ENCODE measurements at places on chromosomes 3 and 15.

- DNase-seq, result no peak
Measured at GRCh38 chr3:182862159-182862860, 69.0 kb downstream of the ATP11B start.

DNA sequence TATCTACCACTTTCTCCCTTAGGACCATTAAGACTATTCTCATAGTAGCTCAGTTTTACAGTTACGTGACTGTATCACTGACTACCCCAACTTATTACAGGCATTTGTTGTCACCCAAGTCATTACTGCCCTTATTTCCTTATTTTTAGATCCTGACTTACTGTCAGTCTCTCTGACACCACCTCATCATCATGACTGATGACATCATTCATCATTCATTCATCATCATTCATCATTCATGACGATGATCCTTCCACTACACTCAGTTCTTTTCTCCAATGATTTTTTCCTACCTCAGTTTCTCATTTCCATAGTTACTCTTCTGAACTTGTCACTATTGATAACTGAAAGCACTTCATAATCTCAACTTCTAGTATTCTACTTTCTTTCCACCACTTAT, 83.8 kb downstream of the ADAM10 start:
- DNase-seq, result no peak

DNA sequence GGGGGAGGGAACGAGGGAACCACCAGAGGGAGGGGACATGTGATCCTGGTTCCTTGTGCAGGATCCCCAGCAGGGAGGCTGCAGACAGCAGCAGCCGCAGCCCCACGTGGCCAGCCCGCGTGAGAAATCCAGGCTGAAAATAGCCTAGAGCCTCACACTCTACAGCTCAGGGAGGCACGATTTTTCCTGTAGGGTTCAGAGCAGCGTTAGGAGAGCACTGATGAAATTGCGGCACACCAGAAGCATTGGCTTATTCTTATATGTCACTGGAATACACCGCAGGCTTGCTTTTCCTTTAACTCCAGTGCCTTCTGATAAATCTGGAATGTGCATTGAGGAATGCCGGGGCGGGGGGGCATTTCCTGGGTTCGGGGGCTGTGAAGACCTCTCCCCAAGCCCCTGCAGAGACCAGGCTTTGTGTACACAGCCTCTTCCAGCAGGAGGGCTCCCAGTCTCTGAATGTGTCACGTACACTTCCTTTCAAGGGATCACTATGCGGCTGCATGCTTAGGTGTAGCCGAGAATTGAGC, 193.0 kb downstream of the ATP10A start:
- no peak for DNase-seq

- no peak for DNase-seq
Measured at GRCh38 chr3:119497820-119498185, 544 bp upstream of the TIMMDC1 start.

All from CMK (cell line).